Stimulated activated naive CD8-positive, alpha-beta T cell treated with anti-CD3 and anti-CD28 coated beads, Interleukin-15, amount 100 ng/mL, for 72 hours (primary cell): ENCODE measurements at places on chromosomes 6 and 20.
A peak's percentile ranks its signal among the peaks of the same experiment; 100 is the strongest.

- no peak for DNase-seq
Measured at GRCh38 chr20:4332121-4332860, 316.9 kb upstream of the RNF24 start.

- peak; percentile 29 for DNase-seq
Measured at GRCh38 chr6:122798099-122798641, 9.1 kb downstream of the SMPDL3A start.

DNA sequence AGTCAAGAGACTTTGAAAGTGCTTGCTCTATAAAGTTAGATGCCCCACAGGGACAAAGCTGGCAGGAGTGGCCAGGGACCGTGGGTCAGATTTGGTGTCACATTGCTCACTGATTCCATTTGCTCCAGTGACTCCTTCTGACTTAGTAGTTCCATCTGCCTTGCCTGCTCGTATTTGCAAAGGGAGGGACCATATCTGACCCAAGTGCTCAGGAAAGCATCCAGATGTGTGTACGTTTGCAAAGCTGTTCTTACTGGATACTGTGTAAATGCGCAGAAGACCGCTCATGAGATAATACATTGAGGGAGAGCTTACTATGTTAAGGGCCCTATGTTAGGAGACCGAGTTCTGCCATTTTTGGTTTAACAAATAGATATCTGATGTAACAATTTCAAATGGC, 21.2 kb upstream of the CCN6 start:
- no peak for DNase-seq

DNA sequence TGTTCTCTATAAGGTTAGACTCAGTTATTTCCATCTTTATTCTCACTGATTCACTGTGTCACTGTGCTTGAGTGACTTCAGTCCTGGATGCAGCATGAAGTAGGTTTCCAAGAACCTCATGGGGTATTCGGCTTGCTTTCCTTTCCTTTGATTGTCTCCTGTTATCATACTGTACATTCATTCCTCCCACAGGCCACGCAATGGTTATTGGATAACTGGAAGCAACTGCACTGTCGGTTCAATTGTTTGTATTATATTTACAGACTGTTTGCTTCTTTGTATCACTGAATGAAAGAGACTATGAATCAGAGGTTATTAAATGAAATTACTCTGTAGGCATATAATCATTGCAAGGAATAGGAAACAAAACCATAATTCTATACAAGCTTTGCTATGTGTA, 129.4 kb downstream of the MAP7 start:
- DNase-seq = no peak

DNA sequence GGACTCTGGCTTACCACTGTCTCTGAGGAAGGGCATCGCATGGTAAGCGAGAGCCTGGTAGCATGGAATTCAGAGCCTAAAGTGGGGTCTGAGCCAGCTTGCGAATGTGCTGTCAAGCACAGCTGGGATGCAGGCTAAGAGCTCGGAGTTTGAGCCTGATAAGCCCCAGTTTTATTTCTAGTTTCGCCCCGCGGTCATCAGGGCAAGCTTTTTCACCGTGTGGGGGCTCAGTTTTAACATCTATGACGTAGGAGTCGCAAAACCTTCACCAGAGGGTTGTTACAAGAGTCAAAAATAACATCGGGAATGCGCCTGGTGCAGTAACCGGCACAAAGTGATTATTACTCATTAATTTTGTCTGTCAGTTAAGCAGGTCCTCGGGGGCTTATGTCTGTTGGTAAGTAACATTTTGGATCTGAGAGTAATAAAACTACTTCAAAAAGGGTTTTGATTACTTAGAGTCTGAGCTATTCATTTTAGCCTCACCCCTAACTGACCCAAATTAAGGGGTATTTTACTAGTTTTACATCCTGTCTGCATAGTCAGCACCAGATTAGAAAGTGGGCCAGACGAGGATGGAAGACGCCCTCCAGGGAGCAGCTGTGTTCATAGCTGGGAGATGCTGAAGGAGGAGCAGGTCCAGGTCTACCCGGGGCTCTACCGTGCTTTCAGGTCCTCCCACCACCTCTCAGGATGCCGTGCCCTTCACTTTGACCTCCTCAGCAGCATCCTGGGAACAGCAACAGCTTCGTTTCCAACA, 29.7 kb downstream of the SLC22A23 start:
- no peak for DNase-seq

- DNase-seq = no peak
Measured at GRCh38 chr20:9300534-9300933, 213.9 kb upstream of the LAMP5 start.

DNA sequence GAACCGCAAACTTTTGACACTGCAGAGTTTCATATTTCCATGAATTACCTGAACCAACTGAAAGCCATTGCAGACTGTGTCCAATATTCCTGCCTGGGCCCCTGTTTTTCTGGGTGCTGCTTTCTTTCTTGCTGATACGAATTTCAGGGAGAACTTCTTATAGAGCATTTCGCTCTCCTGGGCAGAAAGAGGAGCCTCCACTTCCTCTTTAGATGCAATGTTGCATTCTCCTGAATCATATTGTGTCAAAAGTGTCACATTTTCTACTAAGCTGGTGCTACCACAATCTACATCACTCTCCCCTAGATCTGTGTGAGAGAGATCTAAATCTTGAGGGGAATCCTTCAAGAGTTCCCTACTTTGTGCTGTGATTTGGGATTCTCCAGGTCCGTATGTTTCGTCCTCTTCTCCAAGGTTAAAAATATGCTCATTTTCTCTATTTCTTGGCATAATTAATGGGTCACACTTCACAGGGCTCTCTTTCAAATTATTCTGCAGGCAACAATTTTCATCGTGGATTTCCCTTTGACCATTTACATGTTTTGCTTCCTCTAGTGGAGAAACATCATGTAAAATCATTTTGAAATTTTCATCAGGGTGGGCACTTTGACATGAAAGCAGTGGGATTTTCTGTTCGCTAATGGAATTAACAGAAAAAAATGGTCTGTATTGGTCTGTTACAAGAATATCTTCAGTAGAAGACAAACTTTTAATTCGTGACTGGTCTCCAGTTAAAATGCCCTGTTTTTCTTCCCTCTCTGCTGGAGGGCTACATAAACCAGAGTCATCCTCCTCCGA, 102.3 kb downstream of the DST start:
- DNase-seq = no peak

GRCh38 chr6:36246506-36247268, 23.2 kb upstream of the PNPLA1 start:
- DNase-seq = no peak

DNA sequence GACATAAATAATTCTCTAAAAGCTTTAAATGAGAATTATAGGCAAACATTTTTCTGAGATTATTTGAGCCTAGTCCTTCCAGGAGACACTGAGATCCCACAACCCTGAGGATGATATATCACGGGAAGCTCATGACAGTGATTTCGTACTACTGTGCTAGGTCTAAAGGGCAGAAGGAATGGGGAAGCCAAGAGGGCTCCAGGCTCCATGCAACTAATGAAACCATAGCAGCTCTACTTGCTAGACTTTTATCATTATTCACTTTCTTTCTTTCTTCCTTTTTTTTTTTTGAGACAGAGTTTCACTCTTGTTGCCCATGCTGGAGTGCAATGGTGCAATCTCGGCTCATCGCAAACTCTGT, 57.3 kb upstream of the SGK1 start:
- DNase-seq = no peak

DNA sequence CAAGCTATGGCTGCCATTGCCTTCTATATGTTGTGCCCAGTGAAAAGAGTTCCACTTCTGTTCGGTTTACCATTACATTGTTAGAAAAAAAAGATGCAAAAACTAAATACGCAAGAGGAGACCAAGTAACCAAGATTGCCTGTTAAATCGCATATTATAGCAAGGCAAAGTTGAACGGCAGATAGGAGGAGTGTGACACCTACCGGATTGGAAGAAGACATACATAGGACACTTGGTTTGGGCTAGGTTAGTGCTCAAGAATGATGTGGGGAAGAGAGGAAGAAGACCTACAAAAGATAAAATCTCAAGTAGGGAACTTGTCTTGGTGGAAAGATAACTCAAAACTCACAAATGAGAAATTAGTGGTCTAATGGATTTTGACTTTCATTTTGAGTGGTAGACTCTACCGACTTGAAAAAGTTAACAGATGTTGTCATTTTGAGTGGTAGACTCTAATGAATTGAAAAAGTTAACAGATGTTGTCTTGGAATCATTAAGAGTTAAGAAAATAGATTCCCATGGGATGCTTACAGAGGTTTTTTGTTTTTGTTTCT, 95.5 kb downstream of the F13A1 start:
- no peak for DNase-seq

DNA sequence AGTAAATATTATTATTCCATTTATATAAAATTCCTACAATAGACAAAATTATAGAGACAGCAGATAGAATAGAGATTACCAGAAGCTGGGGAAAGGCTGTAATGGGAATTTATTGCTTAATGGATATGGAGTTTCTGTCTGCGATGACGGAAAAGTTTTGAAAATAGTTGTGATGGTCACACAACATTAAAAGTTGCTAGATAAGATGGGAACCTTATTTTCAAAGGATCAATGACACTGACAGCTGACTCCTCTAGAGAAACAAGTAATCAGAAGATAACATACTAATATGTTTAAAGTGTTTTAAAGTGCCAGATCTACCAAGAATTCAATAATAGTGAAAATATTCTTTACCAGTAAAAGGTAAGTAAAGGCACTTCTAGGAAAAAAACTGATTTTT, 236.3 kb downstream of the HIVEP2 start:
- no peak for DNase-seq

GRCh38 chr20:49563015-49563980, 4.6 kb downstream of the PTGIS start:
- DNase-seq = no peak

DNA sequence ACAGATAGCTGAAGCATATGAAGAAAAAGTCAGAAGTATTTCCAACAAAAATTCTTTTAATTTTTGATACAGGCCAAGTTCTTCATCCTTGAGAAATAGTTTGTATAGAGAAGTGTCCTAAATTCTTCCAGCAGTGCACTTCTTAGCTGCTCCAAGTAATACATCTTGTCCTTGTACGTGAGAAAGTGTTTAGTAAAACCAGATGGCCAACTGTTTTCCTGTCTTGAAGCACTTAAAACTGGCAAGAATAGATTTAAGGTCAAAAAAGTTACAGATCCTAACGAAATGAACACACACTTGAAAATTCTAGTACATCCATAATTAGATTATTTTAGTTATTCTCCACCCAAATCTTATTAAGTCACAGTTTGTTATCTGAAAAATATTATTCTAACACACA, 52.2 kb upstream of the HSF2 start:
- no peak for DNase-seq

DNA sequence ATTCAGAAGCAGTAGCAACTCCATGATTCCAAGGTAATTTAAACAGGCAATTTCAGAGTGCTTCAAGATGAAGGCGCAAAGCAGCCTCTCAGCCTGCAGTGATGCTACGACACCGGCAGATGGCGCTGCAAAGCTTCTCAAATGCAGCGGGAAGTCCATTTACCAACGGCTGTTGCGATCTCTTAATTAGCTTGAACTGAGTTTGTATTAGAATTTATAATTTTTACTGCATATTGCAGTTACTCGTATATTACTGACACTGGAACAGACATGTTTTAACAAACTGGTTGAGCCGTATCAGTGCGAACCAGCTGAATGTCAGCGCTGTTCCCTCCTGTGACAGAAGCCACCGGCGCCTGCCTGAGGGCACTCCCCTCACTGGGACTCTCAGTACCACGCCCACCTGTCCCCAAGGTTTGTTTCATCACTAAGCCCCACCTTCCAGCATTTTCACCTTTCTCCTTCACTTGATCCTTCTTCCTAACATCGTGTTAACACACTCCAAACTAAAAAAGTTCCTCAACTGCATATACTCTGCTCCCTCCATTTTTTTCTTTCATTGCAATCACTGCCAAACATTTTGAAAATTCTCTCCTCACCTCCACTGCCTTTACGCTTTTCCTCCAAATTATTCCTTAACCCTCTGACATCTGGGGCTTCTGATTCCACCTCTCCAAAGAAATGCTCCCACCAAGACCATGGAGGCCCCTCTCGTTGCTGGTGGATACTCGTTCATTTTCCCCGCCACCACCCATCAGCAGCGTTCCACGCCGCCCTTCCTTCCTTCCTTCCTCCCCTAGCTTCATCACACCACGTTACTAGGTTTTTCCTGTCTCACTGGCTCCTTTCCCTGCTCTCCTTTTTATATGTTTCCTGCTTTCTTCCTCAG, 14.5 kb downstream of the GNL1 start:
- peak; percentile 73 for DNase-seq

GRCh38 chr6:7513529-7513928, 27.9 kb upstream of the DSP start:
- no peak for DNase-seq

- no peak for DNase-seq
Measured at GRCh38 chr20:1894951-1895673, at the start of gene SIRPA. TSS of gene SIRPA (plus strand) at chr20:1895407. CDS start at chr20:1895448, 41 bp downstream.

- DNase-seq = no peak
Measured at GRCh38 chr6:149464411-149464810, 20.4 kb downstream of the ZC3H12D start.

GRCh38 chr20:32227306-32227705, 19.6 kb downstream of the POFUT1 start:
- DNase-seq = no peak

- DNase-seq = no peak
Measured at GRCh38 chr6:13370623-13371022, 42.3 kb upstream of the TBC1D7 start.

DNA sequence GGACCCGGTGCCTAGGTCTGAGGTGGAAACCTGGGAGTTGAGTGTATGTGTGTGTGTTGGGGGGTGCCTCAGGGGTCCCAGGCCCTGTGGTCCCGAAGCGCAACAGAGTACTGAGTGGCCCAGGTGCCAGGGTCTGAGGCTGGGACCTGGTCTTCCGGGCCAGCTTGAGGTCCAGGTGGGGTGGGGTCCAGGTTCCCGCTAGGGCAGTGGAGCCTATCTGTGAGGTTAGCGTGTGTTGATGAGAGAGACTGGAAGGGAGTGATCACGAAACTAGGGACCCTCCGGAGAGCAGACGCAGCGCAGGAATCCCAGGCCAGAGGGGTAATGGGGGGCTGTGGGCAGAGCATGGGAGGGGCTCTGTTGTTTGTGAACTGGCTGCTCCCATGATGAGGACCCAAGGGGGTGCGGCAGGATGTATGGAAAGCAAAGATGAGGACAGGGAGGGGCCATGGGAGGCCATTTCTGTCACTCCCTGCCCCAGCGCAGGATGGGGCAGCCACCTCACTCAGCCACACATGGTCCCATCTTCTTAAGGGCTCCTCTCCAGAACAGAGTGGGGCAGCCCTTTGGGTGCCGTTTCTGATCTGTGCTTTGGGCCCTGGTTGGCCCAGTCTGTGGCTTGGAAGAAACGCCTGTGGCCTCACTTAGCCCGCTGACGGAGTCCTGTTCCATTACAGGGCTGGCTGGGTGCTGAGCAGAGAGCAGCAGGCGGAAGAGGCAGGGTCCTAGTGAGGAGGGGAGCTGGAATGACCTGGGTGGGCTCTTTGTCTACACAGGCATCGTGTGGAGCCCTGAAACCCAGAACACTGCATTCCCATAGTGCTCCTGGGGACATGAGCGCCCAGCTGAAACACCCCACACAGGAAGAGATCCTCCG, 872 bp downstream of the HSPA12B start:
- DNase-seq = no peak

DNA sequence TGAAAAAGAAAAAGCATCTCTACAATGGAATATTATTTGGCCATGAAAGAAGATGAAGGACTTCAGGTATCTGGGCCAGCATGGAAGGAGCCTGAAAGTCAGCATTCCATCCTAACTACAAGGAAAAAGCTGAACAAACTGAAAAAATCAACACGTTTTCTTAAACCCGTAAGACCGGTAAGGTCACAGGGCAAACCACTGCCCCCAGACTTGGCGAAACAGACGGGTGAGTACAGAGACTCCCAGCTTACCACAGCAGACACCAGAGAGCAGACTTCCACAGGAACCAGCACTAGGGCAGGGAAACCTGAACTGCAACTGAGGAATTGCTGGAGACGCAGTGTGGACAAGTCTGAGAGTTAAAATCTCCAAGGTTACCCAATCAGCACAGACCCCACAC, 31.4 kb downstream of the BEND3 start:
- no peak for DNase-seq
